Astrocyte (in vitro differentiated cells and primary cell): ENCODE measurements at places on chromosomes 4 and X.
A peak's percentile ranks its signal among the peaks of the same experiment; 100 is the strongest.

DNA sequence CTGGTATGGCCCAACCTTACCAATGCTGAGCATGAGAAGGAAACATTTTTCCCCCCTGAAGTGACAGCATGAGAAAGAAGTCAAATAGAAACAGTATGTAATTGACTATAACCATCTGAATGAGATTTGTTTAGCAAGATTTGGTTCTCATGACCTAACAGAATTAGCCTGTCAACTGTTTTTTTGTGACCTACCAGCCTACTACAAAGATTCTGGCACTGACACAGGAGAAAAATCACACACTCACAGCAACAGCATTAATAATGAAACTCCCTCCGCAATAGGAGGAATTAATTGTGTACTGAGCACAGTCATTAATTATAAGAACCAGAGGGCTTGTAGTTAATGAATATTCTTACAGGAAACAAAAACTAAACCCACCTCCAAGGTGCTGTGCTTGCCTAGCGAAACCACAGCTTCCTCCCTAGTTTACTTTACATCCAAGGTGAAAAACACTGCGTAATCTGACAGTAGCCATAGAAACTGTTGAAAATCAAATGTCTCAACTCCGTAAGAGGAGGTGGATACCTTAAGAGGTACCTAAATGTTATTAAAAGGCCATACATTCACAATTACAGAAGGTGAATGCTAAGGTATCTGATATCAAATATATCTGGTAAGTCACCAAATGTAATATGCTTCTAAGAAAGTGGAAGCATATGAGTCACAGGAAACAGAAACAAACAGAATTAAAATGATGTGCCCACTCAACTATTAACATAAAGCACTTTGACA is 34.9 kb downstream of the MMRN1 start:
- no peak overlapping the region for H3K4me3 ChIP-seq
- H3K27me3 ChIP-seq: no peaks in the 10 kb centered on the region
- no peaks in the 10 kb centered on the region for H3K36me3 ChIP-seq
- no peak overlapping the region for H3K27ac ChIP-seq
- DNase-seq: no peak
- no peaks in the 10 kb centered on the region for H3K4me1 ChIP-seq

- H3K4me3 ChIP-seq: peak overlapping the region; percentile 75
- H3K27ac ChIP-seq: peak overlapping the region; percentile 40
- H3K4me1 ChIP-seq: peaks cover 9% of the 10 kb centered on the region
- no peaks in the 10 kb centered on the region for H3K27me3 ChIP-seq
- no peaks in the 10 kb centered on the region for H3K36me3 ChIP-seq
- peak; percentile 61 for DNase-seq
These were observed 674 bp downstream of the SH3D19 start for GRCh38 chr4:151324752-151325110.

- no peaks in the 10 kb centered on the region for H3K27me3 ChIP-seq
- no peak for DNase-seq
- no peak overlapping the region for H3K27ac ChIP-seq
- no peak overlapping the region for H3K4me3 ChIP-seq
These were observed 71.0 kb downstream of the STARD8 start for GRCh38 chrX:68718443-68718820.

- no peaks in the 10 kb centered on the region for H3K36me3 ChIP-seq
- H3K4me1 ChIP-seq: no peaks in the 10 kb centered on the region
- DNase-seq: no peak
These were observed 209.0 kb downstream of the SCFD2 start for GRCh38 chr4:53156896-53157295.

GRCh38 chr4:101987623-101988243 is 197.2 kb downstream of the BANK1 start:
- H3K4me3 ChIP-seq: no peak overlapping the region
- no peak for DNase-seq
- H3K4me1 ChIP-seq: peaks cover 4% of the 10 kb centered on the region
- no peaks in the 10 kb centered on the region for H3K36me3 ChIP-seq
- no peaks in the 10 kb centered on the region for H3K27me3 ChIP-seq

DNA sequence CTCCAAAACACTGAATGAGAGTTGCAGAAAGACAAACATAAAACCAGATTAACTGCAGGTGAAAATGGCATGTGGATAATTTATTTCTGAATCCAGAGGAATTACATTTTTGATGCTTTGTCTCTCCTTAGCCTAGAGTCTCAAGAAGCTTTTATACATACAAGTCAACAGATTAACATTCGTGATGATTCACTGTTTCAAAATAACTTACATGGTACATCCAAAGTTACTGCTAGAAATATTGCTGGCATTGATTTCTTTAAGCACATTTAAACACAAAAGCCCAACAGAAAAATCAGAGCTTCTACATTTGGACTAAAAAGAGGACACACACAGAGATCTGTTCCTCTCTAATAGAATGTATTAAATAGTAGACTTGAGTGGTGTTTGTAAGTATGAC is 105.6 kb downstream of the AMELX start:
- H3K4me1 ChIP-seq: no peaks in the 10 kb centered on the region
- H3K36me3 ChIP-seq: no peaks in the 10 kb centered on the region
- no peak for DNase-seq
- H3K27ac ChIP-seq: no peak overlapping the region
- no peak overlapping the region for H3K4me3 ChIP-seq

DNA sequence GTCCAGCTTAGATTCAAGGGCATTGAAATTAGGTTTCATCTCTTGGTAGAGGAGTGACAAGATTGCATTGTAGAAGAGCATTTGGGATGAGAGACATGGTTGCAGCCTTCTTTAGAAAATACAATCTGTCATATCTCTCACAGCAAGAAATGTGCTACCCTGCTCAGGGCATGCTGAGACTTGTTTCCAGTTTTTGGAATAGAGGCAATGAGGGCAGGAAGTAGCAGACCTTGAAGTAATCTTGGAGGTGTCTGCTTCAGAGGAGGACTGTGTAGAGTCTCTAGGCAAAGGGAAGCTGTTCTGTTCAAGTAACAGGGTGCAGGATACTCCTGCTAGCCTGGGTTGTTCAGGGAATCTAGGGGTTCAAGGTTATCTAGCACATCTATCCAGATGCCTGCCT is 116.1 kb upstream of the ZNF827 start:
- H3K36me3 ChIP-seq: no peaks in the 10 kb centered on the region
- no peak overlapping the region for H3K4me3 ChIP-seq
